ENCODE measurements at places on chromosomes 1 and 21. TPM values are rescaled to one million over a fixed set of nuclear protein-coding genes. Genes with fewer than 3 reads are reported as not detected.

Gene ERG
- 177 TPM for total RNA-seq

Gene HMGCL
- 27.6 TPM for total RNA-seq

Gene TSTD1
- 34.2 TPM for total RNA-seq

Gene BEND5
- total RNA-seq = 6.5 TPM

Gene PSRC1
- 2.4 TPM for total RNA-seq

Gene SELENBP1
- 41.8 TPM for total RNA-seq

Gene PTPRF
- total RNA-seq = 43.9 TPM

Gene SPRR2B
- not detected for total RNA-seq

Gene CEPT1
- 33.5 TPM for total RNA-seq

Gene C1orf105
- total RNA-seq = not detected

Gene TGFB2
- 9.1 TPM for total RNA-seq

Gene PLA2G4A
- total RNA-seq = 5.2 TPM

Gene UBL4B
- total RNA-seq = not detected

Gene TNNT2
- 0.21 TPM for total RNA-seq

Gene NLRP3
- 5.1 TPM for total RNA-seq

Gene PBX1
- 50.5 TPM for total RNA-seq

Gene ARHGAP30
- 16.9 TPM for total RNA-seq

Gene NEGR1
- total RNA-seq = 14.4 TPM

Gene LCE6A
- not detected for total RNA-seq

Gene PRAMEF1
- not detected for total RNA-seq

Gene USP21
- 28.8 TPM for total RNA-seq

Gene CD53
- total RNA-seq = 60.9 TPM

Gene C1orf94
- total RNA-seq = not detected

Gene DAB1
- total RNA-seq = not detected

Gene CHODL
- total RNA-seq = 5.3 TPM

Gene WNT9A
- total RNA-seq = 7.9 TPM

Gene MAP3K21
- total RNA-seq = 2.8 TPM

Gene NUDT4B
- 47.0 TPM for total RNA-seq
